Fibroblast of skin of left biceps (primary cell): ENCODE measurements at places on chromosomes 7 and 10.
A peak's percentile ranks its signal among the peaks of the same experiment; 100 is the strongest.

DNA sequence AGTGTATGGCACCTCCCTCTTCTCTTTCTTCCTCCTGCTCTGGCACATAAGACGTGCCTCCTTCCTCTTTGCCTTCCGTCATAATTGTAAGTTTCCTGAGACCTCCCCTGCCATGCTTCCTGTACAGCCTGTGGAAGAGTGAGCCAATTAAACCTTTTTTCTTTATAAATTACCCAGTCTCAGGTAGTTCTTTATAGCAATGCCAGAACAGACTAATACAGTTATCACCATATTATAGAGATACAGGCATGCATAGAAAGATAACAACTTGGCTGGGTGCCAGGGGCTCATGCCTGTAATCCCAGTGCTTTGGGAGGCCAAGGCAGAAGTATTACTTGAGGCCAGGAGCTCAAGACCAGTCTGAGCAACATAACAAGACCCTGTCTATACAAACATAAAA lies 53.2 kb downstream of the GCC1 start:
- no peak for DNase-seq

- DNase-seq, result peak; percentile 93
Measured at GRCh38 chr10:21372651-21373410, 152.7 kb downstream of the SKIDA1 start.

GRCh38 chr7:70421319-70421718 lies 710.6 kb upstream of the GALNT17 start:
- no peak for DNase-seq

DNA sequence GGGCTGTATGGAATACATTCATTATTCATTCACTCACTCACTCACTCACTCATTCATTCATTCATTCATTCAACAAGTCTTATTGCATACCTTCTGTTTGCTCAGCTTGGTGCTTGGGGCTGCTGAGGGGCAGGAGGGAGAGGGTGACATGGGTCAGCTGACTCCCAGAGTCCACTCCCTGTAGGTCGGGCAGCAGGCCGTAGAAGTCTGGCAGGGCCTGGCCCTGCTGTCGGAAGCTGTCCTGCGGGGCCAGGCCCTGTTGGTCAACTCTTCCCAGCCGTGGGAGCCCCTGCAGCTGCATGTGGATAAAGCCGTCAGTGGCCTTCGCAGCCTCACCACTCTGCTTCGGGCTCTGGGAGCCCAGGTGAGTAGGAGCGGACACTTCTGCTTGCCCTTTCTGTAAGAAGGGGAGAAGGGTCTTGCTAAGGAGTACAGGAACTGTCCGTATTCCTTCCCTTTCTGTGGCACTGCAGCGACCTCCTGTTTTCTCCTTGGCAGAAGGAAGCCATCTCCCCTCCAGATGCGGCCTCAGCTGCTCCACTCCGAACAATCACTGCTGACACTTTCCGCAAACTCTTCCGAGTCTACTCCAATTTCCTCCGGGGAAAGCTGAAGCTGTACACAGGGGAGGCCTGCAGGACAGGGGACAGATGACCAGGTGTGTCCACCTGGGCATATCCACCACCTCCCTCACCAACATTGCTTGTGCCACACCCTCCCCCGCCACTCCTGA lies 2.4 kb downstream of the EPO start:
- no peak for DNase-seq
